ENCODE measurements at places on chromosomes 11 and 22. TPM values are rescaled to one million over a fixed set of nuclear protein-coding genes. Genes with fewer than 3 reads are reported as not detected.

- H3K4me3 ChIP-seq = no peak within 1 kb of the TSS
- no peaks in the 10 kb centered on the region for H3K36me3 ChIP-seq
- peaks cover 67% of the 10 kb centered on the region for H3K4me1 ChIP-seq
- no peaks in the 10 kb centered on the region for H3K27me3 ChIP-seq
- peak; percentile 86 for DNase-seq
These were observed at the start of gene TNNI2 for GRCh38 chr11:1838426-1839144. TNNI2 (plus strand) TSS chr11:1838981; CDS start chr11:1839697, 716 bp downstream.

- H3K4me3 ChIP-seq = no peak overlapping the region
- H3K4me1 ChIP-seq = no peaks in the 10 kb centered on the region
- no peaks in the 10 kb centered on the region for H3K27me3 ChIP-seq
- H3K27ac ChIP-seq = no peak overlapping the region
- no peaks in the 10 kb centered on the region for H3K36me3 ChIP-seq
These were observed 280.7 kb upstream of the RAG2 start for GRCh38 chr11:36878737-36879136.

- H3K4me3 ChIP-seq = no peak overlapping the region
- H3K27me3 ChIP-seq = no peaks in the 10 kb centered on the region
- DNase-seq = no peak
- H3K4me1 ChIP-seq = peaks cover 12% of the 10 kb centered on the region
- H3K27ac ChIP-seq = peak overlapping the region; percentile 39
These were observed 41.5 kb upstream of the HSPA8 start for GRCh38 chr11:123103326-123103980.

- H3K27ac ChIP-seq = no peak overlapping the region
- no peaks in the 10 kb centered on the region for H3K36me3 ChIP-seq
- no peak for DNase-seq
- H3K4me3 ChIP-seq = no peak overlapping the region
These were observed 5.7 kb upstream of the GSTP1 start for GRCh38 chr11:67577951-67578350.

- no peaks in the 10 kb centered on the region for H3K27me3 ChIP-seq
- no peaks in the 10 kb centered on the region for H3K4me1 ChIP-seq
- no peak overlapping the region for H3K27ac ChIP-seq
- H3K4me3 ChIP-seq = no peak overlapping the region
- peaks cover 96% of the 10 kb centered on the region for H3K36me3 ChIP-seq
These were observed 22.4 kb downstream of the RTCB start for GRCh38 chr22:32389685-32390084.

- H3K4me3 ChIP-seq = no peak overlapping the region
- no peak for DNase-seq
- H3K27me3 ChIP-seq = no peaks in the 10 kb centered on the region
- no peak overlapping the region for H3K27ac ChIP-seq
- H3K4me1 ChIP-seq = no peaks in the 10 kb centered on the region
These were observed 42.9 kb upstream of the CRYBB3 start for GRCh38 chr22:25156736-25157135.

The SLC7A4 gene
- 0.13 TPM for total RNA-seq

The ZBTB16 gene
- 85.6 TPM for total RNA-seq

The NNMT gene
- 131 TPM for total RNA-seq

The OR52N4 gene
- total RNA-seq = 0.91 TPM
